Dorsolateral prefrontal cortex (tissue), 122 donors: ENCODE measurements at places on chromosomes 1 and 21.

GRCh38 chr1:27071049-27071416 is 58.4 kb upstream of the TENT5B start:
- peak; percentile 35 for DNase-seq

DNA sequence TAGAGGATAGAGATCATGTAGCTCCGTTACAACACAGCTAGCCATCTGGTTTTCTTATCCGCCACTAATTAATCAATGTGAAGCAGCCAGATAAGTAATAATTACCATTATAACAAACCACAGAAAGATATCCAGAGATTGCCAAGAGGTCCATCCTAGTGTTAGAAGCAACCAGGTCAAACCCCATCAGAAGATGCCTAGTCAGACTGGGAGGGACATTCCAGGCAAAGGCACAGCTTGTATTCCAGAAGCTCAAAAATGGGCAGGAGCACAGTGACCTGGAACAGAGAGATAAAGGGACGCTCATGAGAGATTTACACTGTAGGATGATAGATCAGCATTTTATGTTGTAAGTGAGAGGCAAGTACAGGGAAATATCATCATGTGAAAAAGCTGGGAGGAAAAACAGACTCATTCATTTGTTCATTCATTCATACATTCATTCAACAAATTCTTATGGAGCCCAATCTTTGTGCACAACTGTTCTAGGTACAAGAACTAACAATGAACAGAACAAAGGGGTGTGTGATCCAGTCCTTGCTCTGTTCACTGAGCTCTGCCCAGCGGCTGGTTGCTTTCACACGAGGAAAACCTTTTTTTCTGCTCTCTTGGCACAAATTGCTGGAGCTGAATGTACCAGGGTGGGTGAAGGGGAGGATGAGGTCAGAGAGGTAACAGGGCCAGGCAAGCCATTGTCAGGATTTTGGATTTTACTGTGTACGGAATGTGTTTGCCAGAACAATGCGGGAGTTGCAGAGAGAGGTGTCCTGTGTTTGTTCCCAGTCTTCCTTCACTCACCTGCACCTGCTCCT is 240.8 kb upstream of the FGGY start:
- DNase-seq = no peak

GRCh38 chr1:15848143-15848928 is 829 bp downstream of the SPEN start:
- no peak for DNase-seq

GRCh38 chr1:175307160-175307559 is 114.6 kb upstream of the KIAA0040 start:
- no peak for DNase-seq

DNA sequence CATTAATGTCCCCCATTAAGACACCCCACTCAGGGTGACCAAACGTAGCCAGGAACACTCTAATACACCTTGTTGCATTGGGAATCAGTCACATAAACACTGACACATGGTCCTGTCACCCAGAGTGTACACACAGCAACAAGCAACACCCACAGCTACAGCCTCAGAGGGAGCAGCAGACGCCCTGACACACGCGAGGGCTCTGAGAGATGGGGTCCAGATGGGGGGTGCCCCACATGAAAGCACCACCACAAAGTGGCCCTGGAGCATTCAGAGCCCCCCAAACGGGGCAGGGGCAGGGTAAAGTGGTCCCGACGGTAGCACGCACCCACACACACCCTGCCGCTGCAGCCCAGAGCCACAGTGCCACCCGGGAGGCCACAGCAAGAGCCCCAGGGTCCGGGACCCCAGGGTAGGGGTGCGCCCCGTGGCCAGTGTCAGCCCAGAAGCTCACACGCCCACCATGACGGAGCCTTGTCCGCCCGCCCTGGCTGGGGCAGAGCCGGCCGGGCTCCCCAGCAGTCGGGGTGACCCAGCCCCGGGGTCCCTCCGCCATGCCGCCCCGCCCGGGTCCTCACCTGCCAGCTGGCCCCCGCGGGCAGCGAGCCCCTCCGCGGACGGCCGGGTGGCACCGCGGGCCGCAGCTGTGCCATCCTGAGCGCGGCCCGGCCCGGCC is 47.3 kb downstream of the RAP1GAP start:
- DNase-seq = no peak
